ENCODE measurements at places on chromosomes 4 and X.

DNA sequence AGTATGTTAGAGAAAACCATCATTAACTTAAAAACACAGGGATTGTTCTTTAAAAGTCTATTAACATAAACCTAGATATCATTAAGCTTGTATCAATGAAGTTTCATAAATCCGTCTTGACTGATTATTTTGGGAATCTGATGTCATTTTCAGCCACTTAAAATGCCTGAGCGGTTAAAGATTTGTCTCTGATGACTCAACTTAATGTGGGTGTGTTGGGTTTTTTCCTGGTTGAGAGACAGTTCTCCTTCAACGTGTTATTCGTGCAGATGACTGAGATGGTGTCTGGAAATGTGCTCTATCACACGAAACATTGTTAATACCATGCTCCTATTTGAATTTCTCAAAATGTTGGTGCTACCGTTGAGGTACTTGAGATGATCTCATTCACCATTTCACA is 227.3 kb upstream of the TENM3 start:
- DNase-seq, result no peak

DNA sequence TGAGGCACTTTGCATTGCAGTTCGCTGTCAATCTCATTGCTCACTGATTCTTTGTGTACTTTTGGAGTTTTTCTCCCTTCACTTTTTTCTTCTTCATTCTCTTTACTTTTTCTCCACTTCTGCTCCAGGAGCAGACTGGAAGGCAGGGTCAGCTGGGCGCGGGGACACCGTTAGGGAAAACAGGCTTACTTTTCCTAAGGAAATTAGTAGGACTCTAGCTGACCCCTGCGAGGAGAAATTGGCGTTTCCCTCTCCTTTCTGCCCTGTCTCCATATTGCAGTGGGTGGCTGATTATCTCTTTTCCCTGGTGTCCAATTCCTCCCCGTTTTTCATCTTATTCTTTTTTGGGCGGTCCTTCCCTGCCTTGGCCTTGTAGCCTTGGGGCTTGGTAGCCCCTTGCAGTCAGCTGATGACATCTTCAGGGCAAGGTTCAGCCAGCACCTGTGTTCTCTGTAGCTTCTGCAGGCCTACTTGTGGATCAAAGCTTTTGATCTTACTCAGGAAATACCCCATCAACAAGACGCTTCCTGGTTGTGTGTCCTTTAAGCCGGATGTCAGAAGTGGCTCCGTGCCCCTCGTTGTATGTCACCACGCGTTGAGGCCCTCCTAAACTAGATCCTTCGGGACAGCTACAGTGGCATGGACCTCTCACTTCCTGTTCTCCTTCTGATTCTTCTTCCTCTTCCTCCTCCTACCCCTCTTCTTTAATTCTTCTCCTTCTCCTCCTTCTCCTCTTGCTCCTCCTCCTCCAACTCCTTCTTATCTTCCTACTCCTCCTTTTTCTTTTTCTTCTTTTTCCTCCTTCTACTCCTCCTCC is 36.1 kb downstream of the NBDY start:
- DNase-seq, result no peak

GRCh38 chrX:38192007-38192810 is 28.5 kb downstream of the SRPX start:
- no peak for DNase-seq

- no peak for DNase-seq
Measured at GRCh38 chr4:1183985-1184773, 11.8 kb upstream of the SPON2 start.

GRCh38 chr4:40887764-40888131 is 138.0 kb downstream of the NSUN7 start:
- DNase-seq, result no peak

DNA sequence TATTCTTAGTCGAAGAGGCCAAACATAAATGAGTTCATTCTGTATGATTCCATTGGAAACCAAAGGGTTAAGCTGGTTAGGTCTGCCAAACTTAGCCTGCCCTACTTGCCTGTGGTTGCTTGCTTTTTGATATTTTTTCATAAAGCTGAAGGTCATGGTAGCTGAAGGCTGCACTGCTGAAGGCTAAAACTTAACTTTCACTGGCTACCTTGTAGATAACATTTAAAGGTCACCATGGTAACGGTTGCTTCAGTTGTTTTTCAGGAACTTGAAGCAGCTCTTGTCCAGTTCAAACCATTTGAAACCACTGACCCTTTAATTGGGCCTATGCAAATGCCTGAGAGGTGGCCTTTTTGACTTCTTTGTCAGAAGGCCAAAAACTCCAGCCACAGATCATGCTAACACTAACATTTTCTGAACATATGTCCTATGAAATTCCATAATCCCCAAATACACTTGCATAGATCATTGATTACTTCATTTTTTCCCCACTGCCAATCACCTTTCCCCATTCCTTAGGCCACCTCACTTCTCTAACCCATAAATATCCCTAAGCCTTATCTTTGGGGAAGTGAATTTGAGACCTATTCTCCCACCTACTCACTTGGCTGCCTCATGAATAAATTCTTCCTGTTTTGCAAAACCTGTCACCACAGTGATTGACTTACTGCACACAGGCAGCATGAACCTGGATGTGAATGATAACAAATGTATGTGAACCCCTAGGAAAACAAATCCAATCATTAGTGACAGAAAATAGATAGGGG is 10.7 kb upstream of the SMIM10L2A start:
- DNase-seq, result no peak

- DNase-seq, result no peak
Measured at GRCh38 chr4:11470438-11471045, 41.8 kb upstream of the HS3ST1 start.

GRCh38 chrX:68186552-68187262 is 246.6 kb downstream of the OPHN1 start:
- DNase-seq, result no peak

DNA sequence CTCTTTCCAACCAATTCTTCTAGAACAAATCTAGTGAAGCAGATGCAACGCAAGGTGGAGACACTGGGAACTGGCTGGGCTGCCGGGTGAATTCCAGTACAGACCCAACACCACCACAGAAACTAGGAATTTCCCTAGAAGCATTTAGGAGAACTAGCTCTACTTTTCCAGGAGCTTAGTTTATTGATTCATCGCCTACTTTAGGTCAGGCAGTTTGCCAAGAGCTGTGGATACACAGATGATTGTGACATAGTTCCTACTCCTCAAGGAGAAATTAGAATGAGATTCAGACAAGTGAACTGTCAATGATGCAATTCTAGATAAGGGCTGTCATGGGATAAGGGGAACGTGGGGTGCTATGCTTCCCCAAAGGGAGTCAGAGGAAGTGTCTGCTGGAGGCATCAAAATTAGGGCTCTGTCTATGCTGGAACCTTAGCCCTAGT is 350.0 kb downstream of the CAMK2D start:
- no peak for DNase-seq

GRCh38 chr4:3781997-3782930 is 16.1 kb downstream of the ADRA2C start:
- no peak for DNase-seq

- no peak for DNase-seq
Measured at GRCh38 chr4:76488455-76488854, 53.4 kb downstream of the SHROOM3 start.

DNA sequence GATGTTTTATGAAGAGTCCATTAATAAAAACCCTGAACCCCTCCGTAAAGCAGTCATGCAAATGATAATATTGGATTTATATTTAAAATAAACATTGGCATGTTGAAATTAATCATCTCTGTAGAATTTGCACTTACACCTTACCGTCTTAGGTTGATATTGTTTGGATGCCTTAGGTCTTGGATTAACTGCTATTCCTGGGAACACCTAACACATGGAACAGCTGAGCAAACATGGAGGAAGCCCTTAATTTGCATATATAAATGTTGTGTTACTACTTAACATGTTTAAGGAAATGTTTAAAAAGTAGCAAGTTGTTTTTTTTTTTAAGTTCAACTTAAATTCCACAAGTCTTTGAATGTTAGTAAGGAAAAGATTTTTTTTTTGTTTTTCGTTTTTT is 62.5 kb downstream of the NSD2 start:
- DNase-seq, result no peak

DNA sequence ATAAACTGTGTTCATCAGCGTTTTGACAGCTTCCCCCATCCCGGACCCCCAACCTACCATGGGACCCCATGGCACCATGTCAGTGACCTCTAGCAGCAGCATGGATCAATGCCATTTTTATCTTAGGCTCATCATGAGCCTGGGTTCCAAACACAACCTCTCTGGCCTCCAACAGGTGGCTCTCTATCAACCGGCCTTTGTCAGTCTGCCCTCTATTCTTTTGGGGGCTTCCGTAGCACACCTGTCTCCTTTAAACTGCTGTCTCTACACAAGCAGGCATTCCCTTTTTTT is 721 bp upstream of the TMEM150C start:
- DNase-seq, result no peak

DNA sequence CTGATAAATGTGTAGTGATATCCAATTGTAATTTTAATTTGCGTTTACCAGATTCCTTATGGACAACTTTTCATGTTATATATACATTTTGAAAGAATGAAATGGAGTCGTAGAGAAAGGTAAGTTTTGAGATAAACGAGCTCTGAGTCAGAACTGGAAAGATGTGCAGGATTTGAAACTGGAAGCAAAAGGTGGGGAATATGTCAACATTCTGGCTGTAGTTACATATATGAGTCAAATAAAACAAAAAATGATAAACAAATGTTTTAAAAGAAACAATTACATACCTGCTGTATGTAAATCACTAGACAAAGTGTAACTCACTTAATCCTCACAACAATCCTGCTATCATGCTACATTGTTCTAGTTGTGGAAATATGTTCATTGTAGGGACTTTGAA is 84.0 kb downstream of the LPAR4 start:
- no peak for DNase-seq

GRCh38 chr4:82705928-82706300 is 92.7 kb downstream of the SCD5 start:
- DNase-seq, result no peak

- DNase-seq, result no peak
Measured at GRCh38 chrX:95441836-95442235, 1242.8 kb upstream of the DIAPH2 start.

DNA sequence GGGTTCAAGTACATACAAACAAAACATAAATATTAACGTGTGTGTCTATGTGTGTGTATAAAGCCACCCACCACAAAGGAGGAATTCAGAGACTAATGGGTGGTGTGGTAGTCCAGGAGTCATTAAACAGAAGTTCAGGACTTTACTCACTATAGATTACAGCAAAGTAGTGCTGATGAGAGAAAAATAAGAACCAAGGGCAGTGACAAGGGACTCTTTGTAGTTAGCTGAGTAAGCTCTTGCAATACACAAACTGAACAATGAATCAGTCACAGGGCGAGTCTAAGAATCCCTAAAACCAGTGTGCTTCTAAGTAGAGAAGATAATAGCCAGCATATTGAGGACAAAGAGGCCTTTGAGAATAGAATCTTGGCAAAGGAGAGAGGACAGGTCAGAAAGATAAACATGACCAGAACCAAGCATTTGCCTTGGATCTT is 232.4 kb downstream of the PPP3CA start:
- DNase-seq, result no peak

- DNase-seq, result no peak
Measured at GRCh38 chrX:129759576-129760061, 20.1 kb upstream of the SASH3 start.

DNA sequence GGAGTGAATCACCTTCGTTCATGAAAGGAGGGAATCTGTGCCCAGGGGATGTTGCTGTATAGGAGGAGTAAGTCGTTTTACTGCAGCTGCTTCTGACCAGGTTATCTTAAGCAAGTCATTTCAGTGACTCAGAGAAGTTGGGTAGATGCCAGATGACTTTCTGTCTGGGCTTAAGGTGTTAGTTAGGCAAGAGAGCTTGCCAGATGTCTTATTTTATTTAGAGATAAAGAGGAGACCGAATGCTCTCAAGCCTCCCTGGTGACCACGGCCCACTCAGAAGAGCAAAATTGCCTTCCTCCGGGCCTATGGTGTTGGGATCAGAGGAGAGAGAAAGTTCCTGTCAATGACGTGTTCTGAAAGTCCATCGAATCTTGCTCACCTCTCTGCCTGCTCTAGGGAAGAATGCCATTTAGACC is 16.3 kb upstream of the ZNF827 start:
- DNase-seq, result no peak

DNA sequence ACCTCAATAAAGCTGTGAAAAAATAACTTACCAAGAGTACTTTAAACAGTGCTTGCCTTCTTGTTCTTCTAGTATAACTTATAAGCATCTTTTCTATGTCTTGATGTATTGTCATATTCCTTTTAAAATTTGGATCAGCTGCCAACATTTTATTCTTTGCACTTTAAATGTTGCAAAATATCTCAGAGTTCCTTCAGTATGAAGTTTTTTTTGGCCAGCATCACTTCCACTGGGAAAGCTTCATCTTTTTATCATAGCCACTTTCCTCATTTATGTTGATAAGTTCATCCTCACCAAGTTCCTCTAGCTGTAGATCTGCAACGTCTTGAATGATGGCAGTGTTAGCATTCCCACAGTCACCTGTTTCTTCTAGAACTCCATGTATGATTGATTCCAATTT is 24.2 kb downstream of the CXorf58 start:
- no peak for DNase-seq

DNA sequence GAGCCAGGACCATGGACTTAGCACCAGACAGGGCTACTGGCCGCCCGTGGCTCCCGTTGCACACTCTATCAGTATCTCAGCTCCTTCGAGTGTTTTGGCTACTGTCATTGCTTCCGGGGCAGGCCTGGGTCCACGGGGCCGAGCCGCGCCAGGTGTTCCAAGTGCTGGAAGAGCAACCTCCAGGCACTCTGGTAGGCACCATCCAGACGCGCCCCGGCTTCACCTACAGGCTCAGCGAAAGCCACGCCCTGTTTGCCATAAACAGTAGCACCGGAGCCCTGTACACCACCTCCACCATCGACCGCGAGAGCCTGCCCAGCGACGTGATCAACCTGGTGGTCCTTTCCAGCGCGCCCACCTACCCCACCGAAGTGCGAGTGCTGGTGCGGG is 1.6 kb downstream of the FAT4 start:
- DNase-seq, result no peak

DNA sequence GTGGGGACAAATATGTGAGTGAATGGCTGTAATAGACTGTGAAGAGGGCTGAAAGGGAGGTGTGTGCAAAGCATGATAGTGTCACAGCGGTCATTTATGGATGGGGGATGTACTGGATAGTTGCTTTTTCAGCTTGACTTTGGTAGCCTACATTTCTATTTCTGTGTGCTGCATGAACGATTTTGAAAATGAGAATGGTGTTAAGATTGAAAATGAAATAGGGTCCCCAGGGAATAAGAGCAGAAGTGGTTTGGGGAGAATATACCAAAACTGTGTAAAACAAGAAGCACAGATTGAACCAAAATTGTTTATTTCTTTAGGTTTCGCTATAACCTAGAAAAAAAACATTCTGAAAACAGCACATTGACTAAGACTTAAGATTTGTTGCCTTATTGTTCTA is 58.8 kb upstream of the CLNK start:
- DNase-seq, result no peak

All from stimulated activated CD4-positive, alpha-beta T cell treated with anti-CD3 and anti-CD28 coated beads, TNF-alpha, amount 100 ng/mL, for 1 hour (primary cell).